ENCODE measurements at places on chromosomes 7 and 10. TPM values are rescaled to one million over a fixed set of nuclear protein-coding genes. Genes with fewer than 3 reads are reported as not detected.

The SLF2 gene
- 24.4 TPM for total RNA-seq

The FANK1 gene
- 12.4 TPM for total RNA-seq

The RSU1 gene
- total RNA-seq = 81.0 TPM

The TMEM184A gene
- total RNA-seq = 0.03 TPM

The LRRC18 gene
- total RNA-seq = not detected
